ENCODE measurements at places on chromosomes 6 and 20.

DNA sequence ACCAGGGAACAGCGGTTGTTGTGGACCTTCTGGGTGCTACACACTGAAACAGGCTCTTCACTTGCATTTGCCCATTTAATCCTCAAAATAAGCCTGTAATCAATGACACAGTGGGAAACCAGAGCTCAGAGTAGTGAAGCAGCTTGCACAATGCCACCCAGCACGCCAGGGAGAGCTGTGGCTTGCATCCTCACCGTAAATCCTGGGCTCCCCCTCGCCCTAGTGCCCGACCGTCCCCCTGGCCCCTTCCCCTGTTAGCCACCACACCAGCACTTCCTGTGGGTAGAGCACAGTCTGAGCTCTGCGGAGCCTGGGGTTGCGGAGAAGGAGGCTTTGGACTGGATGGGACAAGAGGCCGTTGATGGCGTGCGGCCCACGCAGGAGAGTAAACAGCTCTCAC is 14.5 kb downstream of the VSTM2L start:
- H3K4me3 ChIP-seq: no peak overlapping the region
- no peaks in the 10 kb centered on the region for H3K27me3 ChIP-seq
- no peak overlapping the region for H3K27ac ChIP-seq
- no peaks in the 10 kb centered on the region for H3K36me3 ChIP-seq
- H3K4me1 ChIP-seq: peaks cover 21% of the 10 kb centered on the region
- no peak for DNase-seq

- H3K4me3 ChIP-seq: no peak overlapping the region
- H3K36me3 ChIP-seq: no peaks in the 10 kb centered on the region
- H3K4me1 ChIP-seq: no peaks in the 10 kb centered on the region
Measured at GRCh38 chr6:56076033-56076432, 171.3 kb downstream of the COL21A1 start.

DNA sequence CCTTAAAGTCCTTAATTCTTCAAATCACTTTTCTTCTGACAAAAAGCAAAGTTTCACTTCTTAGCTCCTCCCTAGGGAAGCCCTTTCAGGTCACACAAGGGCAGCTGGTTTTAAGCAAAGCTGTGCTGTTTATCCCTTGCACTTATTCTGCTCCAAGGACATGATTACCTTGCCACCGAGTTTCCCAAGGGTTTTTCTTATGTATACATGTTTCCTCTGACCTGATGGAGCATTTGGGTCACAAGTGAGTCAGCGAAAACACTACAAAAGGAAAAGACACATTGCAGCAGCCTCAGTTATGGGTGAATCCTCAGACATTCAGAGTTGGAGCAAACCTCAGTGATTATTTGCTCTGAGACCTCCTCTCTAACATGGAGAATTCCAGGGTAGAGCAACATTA is 26.6 kb upstream of the ILRUN start:
- H3K36me3 ChIP-seq: no peaks in the 10 kb centered on the region
- H3K4me3 ChIP-seq: no peak overlapping the region
- no peaks in the 10 kb centered on the region for H3K4me1 ChIP-seq
- no peaks in the 10 kb centered on the region for H3K27me3 ChIP-seq

DNA sequence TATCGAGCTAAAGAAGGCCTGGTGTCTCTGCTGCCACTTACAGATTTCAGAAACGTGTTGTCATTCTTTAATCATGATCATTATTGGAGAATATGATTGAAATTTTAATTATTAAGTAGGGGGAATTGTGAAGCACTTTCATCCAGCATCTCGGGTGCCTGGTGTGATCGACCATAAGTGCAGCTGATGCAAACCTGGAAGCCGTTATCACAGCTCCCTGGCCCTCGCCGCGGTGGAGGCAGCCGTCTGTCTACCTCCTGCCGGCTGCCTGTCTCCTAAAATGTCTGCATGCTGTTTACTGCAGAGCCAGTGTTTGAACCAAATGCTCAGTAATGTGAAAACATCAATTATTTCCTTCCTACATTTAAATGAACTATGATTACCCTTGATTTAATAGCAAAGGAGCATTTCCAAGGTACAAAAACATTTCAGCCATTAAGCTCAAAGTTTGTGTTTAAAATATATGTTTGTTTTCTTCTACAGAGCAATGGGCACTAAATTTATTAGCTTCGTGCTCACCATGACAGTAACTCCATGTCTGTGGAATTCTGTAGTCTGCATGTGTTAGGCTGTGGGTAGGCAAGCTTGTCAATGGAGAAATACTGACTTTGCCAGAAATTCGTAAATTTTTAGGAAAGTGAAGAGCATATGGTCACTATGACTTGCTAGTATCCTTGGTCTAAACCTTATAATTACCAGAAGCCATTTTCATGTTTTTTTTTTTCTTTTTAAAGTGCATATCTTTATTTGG is 184.5 kb upstream of the AGPAT4 start:
- no peaks in the 10 kb centered on the region for H3K36me3 ChIP-seq
- no peak overlapping the region for H3K27ac ChIP-seq
- H3K4me1 ChIP-seq: no peaks in the 10 kb centered on the region
- H3K27me3 ChIP-seq: no peaks in the 10 kb centered on the region

DNA sequence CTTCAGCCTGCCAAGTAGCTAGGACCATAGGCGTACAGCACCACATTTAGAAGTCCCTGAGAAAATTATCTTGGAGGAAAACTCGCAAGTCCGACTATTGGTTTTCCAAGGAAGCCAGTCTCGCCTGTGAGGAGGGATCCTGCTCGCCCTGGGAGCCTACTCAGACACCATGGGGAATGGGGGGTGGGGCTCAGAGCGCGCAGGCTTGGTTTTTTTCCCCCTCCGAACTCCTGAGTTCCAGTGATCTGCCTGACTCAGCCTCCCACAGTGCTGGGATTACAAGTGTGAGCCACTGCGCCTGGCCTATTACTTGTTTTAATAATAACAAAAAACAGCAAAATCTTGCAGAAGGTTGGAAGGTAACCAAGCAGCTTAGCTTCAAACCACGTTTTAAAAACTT is 153.7 kb downstream of the OR2B2 start:
- no peaks in the 10 kb centered on the region for H3K36me3 ChIP-seq
- H3K4me3 ChIP-seq: peak overlapping the region; percentile 69
- no peak for DNase-seq
- no peaks in the 10 kb centered on the region for H3K27me3 ChIP-seq

- H3K36me3 ChIP-seq: no peaks in the 10 kb centered on the region
- peak within 1 kb of the TSS; percentile 47 for H3K4me3 ChIP-seq
- no peak within 1 kb of the TSS for H3K27ac ChIP-seq
- no peak for DNase-seq
- peaks cover 14% of the 10 kb centered on the region for H3K4me1 ChIP-seq
Measured at GRCh38 chr20:3071610-3072529, at the start of gene OXT. Gene OXT, plus strand, starts transcription at chr20:3071620. Its CDS starts 36 bp downstream, at chr20:3071656.

- DNase-seq: no peak
- no peaks in the 10 kb centered on the region for H3K4me1 ChIP-seq
- H3K4me3 ChIP-seq: no peak overlapping the region
- H3K27ac ChIP-seq: no peak overlapping the region
Measured at GRCh38 chr20:61694682-61695081, 371.0 kb downstream of the TAF4 start.

DNA sequence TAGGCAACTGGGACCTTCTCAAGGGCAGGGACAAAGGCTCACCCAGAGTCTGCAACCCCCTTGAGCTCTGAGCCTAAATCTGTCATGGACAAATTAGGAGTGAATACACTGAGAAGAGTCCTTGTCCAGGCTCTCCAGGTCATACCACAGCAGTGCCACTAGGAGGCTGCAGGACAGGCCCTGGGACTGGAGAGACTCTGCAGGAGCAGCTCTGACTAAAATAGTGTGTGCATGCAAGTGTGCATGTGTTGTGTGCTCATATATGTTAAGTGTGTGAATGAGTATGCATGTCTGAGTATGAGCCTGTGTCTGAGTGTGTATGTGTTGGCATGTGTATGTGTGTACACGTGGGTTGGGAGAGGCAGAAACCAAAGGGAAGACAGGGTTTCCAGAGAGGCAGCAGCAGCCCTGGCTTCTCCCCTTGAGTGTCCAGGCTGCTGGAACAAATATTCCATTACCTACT is 27.1 kb downstream of the MRPL14 start:
- no peaks in the 10 kb centered on the region for H3K4me1 ChIP-seq
- no peaks in the 10 kb centered on the region for H3K27me3 ChIP-seq
- DNase-seq: no peak
- H3K36me3 ChIP-seq: peaks cover 11% of the 10 kb centered on the region
- H3K27ac ChIP-seq: no peak overlapping the region

GRCh38 chr20:45963059-45964005 is 8.7 kb downstream of the ZNF335 start:
- H3K4me3 ChIP-seq: no peak overlapping the region
- H3K27ac ChIP-seq: no peak overlapping the region
- no peaks in the 10 kb centered on the region for H3K27me3 ChIP-seq
- DNase-seq: no peak
- peaks cover 18% of the 10 kb centered on the region for H3K4me1 ChIP-seq
- peaks cover 59% of the 10 kb centered on the region for H3K36me3 ChIP-seq

DNA sequence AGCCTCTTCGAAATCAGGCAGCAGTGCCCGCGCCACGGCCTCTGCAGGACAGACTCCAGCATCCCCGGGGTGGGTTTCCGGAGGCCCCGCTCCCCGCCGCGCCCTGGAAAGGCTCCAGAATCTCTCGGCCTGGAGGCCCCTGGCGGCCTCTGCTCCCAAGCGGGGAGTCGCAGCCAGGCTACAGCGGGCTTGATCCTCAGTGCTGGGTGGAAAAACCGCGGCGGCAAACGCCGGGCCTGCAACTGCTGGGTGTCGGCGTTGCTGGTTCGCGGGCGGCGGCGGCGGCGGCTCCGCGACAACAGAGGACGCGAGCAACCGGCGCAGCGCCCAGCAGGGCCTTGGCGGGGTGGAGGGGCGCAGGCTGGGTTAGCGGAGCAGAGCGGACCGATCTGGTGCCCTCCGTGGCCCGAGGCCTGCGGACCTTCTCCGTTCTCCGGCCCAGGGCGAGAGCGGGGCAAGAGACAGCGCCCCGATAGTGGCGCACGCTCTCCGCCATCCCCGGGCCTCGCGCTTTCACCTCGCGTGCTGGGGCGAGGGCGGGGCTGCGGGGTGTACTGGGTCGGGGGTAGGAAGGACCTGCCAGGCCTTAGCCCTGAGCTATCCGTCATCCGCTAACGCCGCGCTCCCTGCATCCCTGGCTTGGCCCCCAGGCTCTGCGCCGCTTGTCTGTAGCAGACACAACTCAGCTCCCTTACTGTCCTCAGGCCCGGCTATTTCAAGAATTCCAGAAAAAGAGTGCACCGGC is 3.4 kb upstream of the ZNF292 start:
- peak overlapping the region; percentile 92 for H3K27ac ChIP-seq
- no peak for DNase-seq
- H3K4me3 ChIP-seq: peak overlapping the region; percentile 96
- H3K4me1 ChIP-seq: peaks cover 3% of the 10 kb centered on the region
- 0 out of 2 replicates have a peak, but pooled peaks cover 3% of the 10 kb centered on the region for H3K36me3 ChIP-seq
- H3K27me3 ChIP-seq: no peaks in the 10 kb centered on the region

GRCh38 chr6:166589337-166589731 is 2.9 kb upstream of the RAMACL start:
- no peaks in the 10 kb centered on the region for H3K27me3 ChIP-seq
- peak; percentile 42 for DNase-seq
- H3K4me3 ChIP-seq: peak overlapping the region; percentile 57
- peaks cover 32% of the 10 kb centered on the region for H3K4me1 ChIP-seq
- no peaks in the 10 kb centered on the region for H3K36me3 ChIP-seq

GRCh38 chr6:161487694-161488093 is 213.8 kb upstream of the AGPAT4 start:
- no peaks in the 10 kb centered on the region for H3K36me3 ChIP-seq
- H3K4me3 ChIP-seq: no peak overlapping the region
- no peak overlapping the region for H3K27ac ChIP-seq
- H3K27me3 ChIP-seq: no peaks in the 10 kb centered on the region
- H3K4me1 ChIP-seq: no peaks in the 10 kb centered on the region

DNA sequence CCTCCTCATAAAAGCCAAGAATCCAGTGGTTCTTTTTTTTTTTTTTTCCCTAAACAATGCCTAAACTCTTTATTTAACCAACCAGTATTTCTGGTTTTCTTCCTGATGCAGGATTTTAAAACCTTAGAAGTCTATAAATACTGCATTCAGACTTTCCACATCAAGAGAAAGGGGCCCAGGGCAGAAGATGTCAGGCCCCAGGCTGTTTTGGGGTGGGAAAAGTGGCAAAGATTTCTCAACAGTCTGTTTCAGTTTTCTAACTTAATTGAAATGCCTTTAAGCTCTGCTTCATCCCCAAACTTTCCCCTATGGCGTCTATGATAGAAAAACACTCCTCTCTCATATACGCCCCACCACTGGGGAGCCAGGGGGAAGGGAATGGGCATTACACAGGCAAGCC is 33.1 kb downstream of the QRSL1 start:
- peaks cover 20% of the 10 kb centered on the region for H3K36me3 ChIP-seq
- no peak overlapping the region for H3K27ac ChIP-seq
- DNase-seq: no peak
- peaks cover 4% of the 10 kb centered on the region for H3K4me1 ChIP-seq

DNA sequence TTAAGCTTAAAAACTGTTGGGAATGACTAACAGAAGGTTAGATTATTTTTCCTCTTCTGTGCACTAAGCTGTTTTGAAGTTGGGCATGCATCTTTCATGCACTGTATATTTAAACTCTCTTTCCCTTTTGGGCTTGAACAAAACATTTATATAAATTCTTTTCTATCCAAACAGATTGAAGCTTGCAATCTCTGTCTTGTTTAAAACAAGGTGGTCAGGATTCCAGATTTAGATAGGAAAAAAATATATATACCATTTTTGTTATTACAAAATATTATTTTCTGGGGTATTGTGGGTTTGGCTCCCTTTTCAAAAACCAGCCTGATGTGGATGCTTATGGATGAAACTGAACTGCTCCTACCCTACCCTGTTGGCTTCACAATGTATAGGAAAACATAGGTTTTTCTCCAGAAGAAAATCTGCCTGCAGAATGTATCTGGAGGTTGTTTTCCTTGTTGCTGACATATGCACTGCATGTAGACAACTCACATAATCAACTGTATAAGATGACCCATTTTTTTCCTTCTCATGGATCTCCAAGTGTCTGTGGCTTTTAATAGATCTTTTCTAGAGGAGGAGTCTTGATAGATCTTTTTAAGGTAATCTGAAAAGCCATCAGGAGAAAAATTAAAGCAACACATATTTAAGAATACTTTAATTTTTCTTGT is 146.3 kb downstream of the PRL start:
- no peaks in the 10 kb centered on the region for H3K4me1 ChIP-seq
- no peak overlapping the region for H3K27ac ChIP-seq
- H3K36me3 ChIP-seq: no peaks in the 10 kb centered on the region
- no peak overlapping the region for H3K4me3 ChIP-seq
- no peak for DNase-seq
- H3K27me3 ChIP-seq: no peaks in the 10 kb centered on the region

DNA sequence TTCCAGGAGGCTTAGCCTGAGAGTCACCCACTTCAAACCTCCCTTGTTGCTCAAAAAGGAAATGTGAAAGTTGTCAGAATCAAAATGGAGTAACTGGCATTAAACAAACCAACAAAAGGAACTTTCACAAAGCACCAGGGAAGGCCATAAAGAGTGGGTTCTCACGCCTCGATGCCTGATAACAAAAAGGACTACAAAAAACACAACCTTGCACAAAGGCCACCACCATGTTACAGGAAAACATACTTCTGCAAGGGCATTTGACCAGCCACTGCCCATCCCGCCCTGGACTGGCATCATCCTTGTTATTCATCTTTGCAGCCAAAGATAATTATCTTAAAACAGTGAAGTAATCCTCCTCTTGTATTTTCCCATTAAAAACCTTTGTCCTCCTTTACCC is 34.8 kb downstream of the RNASET2 start:
- no peak overlapping the region for H3K27ac ChIP-seq
- DNase-seq: no peak
- H3K27me3 ChIP-seq: no peaks in the 10 kb centered on the region
- no peaks in the 10 kb centered on the region for H3K36me3 ChIP-seq
- no peaks in the 10 kb centered on the region for H3K4me1 ChIP-seq
- H3K4me3 ChIP-seq: no peak overlapping the region

All from GM12878 (cell line).